ENCODE measurements at places on chromosomes 3 and 15.
A peak's percentile ranks its signal among the peaks of the same experiment; 100 is the strongest.

DNA sequence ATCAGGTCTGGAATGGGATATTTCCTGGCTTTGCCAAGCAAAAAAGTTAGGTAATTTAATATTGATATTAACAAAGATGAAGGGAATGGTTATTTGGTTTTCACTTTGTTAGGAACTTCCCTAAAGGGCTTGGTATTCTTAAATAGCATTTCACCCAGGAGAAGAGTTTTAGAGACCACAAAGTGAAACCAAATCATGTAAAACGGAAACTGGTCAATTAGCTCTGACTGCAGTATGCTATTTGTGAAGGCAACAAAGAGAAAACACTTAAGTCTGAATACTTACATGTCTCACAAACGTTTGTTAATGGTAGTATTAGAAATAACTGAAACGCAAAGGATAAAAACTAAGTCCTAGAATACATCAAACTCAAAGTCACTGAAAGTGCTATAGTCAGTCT is 32.4 kb upstream of the SETMAR start:
- no peak for DNase-seq

DNA sequence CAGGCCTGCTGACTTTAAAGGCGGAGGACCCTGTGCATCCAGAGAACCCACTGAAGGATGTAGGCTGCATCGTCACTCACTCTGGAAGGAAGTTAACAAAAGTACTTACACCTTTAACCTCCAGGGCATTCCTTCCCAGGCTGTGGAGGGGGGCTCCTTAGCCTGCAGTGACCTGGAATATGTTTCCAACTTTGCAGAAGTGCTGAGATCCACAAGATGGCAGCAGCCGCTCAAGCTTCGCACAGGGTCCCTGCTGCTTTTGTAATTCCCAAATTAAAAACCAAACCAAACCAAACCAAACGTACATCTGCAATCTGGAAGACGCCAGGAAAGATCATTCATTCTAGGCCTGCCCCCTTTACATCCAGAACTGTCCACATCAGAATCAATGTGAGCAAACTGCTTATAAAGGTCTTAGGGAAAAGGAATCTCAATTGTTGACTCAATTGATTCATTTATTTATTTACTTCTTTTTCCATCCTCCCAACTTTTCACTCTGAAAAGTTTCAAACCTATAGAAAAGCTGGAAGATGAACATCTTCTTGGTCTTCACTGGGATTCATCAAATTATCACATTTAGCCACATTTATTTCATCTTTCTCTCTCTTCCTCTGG is 70.5 kb upstream of the KLHL25 start:
- DNase-seq: peak; percentile 84

DNA sequence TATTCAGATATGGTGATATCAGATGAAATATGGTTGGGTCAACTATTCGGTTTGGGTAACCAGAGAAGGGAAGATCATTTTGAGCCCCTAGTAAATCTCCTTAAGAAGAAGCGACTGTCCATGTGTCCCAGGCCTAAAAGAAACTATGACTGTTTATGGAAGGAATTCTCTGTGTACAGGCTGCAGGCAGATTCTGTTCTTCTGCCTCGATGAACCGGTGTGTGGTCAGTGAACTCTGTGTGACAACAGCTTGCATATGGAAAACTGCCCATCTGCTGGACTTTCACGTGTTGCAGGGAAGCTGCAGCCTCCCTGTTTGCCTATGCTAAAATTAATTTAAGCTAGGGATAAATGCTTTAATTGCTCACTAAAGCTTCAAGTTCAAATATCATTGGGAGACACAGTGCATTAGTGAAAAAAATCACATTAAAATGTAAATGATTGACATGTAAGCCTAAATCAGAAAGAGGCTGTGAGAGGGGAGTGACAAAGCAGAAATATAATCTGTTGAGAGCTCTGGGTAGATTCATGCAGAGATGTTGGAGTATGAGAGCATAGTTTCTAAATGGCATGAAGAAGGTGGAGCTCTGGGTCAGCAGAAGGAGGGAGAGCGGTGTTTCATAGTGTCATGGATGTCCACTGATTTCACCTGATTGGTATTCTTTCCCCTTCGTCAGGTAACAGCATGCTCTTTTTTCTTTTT is 65.4 kb upstream of the PFN2 start:
- DNase-seq: no peak

DNA sequence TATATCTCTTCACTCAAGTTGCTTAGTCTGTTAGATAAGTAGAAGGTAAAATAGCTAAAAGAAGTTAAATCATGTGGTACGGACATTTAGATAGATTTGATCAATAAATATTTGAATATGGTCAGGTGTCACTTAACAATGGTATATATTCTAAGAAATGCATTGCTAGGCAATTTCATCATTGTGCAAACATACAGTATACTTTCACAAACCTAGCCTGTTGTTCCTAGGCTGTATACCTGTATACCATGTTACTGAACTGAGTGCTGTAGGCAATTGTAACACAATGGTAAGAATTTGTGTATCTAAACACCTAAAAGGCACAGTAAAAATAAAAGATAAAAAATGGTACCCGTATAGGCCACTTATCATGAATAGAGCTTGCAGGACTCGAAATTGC is 112.8 kb upstream of the CGNL1 start:
- DNase-seq: no peak

DNA sequence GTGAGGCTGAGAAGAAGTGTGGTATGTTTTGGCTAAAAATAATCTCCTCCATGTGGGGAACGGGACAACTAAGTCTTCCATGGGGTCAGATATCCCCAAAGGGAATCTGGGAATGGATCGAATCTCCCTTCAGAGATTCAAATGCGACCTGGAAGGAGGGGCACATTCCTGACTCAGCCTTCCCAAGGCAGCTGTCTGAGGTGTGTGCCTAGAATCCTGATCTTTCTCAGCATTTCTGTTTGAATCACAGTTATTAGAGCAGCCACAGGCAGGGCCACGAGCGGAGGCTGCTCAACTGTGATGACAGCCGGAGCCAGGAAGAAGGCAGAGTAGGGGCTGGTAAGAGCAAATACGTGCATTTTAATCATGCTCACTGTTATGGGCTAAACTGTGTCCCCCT is 135.1 kb downstream of the ADAMTS17 start:
- DNase-seq: peak; percentile 67

- peak; percentile 96 for DNase-seq
These were observed 17.4 kb upstream of the EHD4 start for GRCh38 chr15:41989573-41990242.

DNA sequence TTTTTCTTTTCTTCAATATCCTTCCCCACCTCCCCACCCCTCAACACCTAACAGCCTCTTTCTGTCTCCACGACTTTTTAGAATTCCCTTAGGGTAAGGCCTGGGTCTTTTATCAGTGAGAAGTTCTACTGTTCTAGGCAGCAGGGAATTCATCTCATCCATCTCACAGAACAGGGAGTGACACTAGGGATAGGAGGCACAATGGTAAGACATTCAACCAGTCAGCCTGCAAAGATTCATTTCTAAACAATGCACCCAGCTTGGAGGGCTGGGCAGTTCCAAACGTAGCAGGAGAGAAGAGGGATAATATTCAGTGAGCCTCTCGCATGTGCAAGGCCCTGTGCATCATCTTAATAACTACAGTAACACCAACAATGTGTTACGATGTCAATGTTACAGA is 43.6 kb downstream of the LRIG1 start:
- DNase-seq: no peak

GRCh38 chr15:51202783-51203182 is 108.1 kb upstream of the TNFAIP8L3 start:
- DNase-seq: no peak

DNA sequence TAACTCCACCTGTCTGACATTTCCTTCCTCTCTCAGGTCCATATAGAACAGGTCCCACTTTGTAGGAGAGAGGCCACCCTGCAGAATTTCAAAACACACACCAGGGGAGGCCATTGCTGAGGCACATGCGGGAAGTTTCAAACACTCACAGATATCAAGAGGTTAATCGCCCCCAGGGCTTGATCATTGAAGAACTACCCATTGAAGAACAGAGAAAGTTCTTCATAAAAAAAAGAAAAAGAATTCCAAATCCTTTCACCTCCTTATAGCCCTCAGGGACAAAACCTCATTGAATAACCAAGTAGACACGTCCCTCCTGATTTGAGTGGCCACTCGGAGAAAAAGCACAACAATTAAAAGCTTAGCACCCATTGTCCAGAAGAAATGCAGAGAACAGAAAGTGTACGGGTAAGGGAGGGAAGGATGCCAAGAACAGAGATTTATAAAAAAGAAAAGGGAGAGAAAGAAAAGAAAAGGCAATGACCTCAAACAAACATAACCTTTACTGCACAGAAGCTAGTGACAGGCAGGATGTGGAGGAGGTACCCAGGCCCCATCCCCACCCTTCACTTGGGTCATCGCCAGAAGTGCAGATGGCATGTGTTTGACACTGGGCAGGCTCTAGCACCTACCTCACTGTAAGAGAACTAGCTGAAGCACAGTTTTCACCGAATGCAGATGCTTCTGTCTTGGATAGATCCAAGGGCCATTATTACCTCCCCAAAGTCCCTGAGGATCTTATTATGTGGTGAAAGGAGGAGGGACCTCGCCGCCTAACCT is 112.3 kb upstream of the HES1 start:
- DNase-seq: no peak

DNA sequence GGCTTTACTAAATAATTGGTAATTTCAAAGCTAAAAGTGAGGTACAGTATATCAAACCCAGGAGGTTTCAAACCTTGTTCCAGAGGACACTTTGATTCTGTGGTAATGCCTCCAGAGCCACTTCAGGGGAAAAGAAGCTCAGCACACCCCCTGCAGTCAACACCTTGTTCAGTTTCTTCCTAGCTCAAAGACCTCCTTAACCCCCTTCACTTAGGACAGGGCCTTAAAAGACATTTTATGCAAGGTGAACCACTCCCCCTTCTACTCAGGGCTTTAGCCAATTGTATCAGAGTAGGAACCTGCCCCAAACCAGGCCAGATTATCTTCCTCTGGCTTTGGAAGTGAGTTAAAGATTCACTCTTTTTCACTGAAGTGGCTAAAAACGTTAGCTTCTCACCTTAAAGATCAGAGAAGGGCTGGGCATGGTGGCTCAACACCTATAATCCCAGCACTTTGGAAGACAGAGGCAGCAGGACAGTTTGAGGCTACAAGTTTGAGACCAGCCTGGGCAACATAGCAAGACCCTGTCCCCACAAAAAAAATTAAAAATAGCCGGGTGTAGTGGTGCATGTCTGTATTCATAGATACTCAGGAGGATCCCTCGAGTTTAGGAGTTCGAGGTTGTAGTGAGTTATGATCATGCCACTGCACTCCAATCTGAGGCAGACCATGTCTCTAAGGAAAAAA is 3.4 kb downstream of the DENND6A start:
- peak; percentile 62 for DNase-seq

- no peak for DNase-seq
These were observed 51.9 kb upstream of the GAP43 start for GRCh38 chr3:115571413-115571812.

DNA sequence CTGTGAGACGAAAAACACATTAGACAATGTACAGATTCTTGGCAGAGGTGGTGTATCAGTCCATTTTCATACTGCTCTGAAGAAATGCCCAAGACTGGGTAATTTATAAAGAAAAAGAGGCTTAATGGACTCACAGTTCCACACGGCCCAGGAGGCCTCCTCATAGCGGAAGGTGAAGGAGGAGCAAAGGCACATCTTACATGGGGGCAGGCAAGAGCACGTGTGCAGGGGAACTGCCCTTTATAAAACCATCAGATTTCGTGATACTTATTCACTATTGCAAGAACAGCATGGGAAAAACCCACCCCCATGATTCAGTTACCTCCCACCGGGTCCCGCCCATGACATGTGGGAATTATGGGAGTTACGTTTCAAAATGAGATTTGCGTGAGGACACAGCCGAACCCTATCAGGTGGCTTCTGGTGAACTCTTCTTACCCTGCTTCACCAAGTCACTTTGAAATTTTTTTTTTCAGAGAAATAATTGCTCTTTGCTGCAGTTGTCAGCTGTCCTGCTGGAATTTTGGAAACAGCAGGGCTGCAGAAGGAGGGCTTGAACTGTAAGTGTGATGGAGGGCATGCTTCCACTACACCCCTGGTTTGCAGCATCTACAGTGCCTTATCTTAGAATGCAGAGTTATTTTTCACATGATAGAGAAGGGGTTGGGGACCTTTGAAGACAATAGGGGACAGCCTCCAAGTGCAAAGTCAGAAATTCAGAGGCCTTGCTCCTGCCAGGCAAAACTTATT is 2.9 kb upstream of the IGF2BP2 start:
- no peak for DNase-seq
